ENCODE measurements at places on chromosomes 4 and X.

DNA sequence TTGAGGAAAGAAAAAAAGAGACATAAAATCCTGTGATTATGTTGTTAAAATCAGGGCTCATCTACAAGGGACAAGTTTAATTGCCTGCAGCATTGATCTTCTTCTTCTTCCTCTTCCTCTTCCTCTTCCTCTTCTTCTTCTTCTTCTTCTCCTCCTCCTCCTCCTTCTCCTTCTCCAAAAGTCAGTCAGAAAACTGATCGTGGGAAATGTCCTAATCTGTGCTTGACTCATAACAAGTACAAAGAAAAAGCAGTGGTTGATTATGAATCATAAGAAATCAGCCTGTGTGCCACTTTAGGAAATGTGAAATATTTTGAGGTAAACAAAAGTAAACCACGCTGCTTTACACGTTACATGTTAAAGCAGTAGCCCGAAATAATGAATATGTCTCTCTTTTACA lies 2.7 kb upstream of the ATP10D start:
- DNase-seq = no peak

DNA sequence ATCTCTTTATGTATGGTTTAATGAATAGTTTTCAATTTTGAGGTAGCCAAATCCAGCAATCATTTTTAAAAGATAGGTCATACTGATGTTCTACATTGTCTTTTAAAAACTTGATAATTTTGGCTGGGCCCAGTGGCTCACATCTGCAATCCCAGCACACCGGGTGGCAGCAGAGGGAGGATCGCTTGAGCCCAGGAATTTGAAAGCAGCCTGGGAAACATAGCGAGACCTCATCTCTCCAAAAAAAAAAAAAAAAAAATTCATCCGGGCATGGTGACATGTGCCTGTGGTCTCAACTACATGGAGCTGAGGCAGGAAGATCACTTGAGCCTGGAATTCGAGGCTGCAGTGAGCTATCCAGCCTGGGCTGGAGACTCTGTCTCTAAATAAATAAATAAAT lies 419.8 kb downstream of the GALNTL6 start:
- peak; percentile 41 for DNase-seq

- DNase-seq = no peak
These were observed 1539.0 kb upstream of the IGFBP7 start for GRCh38 chr4:58649226-58649625.

DNA sequence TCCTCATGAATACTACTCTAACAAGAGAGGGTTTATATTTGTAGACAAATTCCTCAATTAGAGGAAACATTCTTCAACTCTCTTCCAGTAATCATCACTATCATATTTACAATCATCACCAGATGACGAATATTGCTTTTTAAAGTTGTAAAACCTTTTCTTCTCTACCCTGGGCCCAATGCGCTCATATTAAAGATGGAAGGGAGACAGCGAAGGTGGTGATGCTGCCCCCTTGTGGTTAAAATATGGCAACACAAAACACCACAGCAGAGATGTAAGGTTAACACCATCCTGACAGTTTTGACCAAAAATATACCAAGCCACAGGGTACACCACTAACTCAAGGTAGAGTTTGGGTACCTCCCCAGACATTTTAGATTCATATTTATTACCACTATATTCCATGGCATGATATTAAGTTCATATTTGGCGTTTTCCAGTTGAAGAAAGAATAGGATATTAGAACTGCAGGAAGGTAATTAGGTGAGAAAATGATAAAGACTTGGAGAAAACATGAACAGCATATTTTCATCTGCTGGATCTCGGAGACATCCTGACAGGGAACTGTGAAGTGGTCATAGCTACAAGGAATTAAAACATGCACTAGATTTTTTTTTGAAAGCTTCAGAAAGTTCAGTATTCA lies 72.8 kb downstream of the SLC9A7 start:
- DNase-seq = peak; percentile 22

DNA sequence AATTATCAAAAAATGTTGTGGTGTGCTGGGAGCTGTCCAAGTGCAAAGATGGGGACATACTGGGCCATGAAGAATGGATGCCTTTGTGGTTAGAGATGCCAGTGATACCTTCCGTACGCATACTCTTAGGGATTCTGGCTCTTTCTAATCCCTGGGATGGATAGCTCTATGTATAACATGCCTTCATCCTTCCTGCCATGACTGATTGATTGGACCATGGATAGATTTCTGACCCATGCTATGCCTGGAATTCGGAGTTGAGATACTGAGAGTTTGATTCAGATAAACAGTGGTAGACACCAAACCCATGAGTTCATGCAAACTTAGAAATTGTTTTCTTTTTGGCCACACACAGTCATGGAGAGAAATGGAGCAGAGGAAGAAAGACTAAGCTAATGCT lies 147.2 kb upstream of the WDFY3 start:
- DNase-seq = no peak

- DNase-seq = no peak
These were observed 159.2 kb downstream of the BTC start for GRCh38 chr4:74635074-74635473.
